Common myeloid progenitor, CD34-positive (primary cell): ENCODE measurements at places on chromosomes 2 and 18.

- DNase-seq, result no peak
Observed at GRCh38 chr2:172993931-172994717, 81.5 kb upstream of the MAP3K20 start.

DNA sequence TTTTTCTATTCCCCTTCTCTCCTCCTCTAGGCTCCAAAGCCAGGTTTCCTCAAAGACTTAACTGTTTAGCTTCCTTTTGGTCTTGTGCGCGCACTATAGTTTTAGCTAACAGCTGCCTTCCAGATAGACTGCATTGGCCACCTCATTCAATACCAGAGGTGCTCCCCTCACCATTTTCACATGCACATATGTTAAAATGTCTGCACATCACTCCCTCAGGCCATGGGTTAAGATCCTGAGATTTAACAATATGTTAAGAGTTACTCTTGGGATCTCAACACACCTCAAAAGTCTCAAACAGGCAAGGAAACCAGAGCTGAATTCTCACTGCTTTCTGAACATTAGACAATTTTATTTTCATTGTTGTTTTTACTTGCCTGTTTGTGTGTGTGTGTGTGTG is 80.8 kb upstream of the MAP3K20 start:
- DNase-seq, result no peak

DNA sequence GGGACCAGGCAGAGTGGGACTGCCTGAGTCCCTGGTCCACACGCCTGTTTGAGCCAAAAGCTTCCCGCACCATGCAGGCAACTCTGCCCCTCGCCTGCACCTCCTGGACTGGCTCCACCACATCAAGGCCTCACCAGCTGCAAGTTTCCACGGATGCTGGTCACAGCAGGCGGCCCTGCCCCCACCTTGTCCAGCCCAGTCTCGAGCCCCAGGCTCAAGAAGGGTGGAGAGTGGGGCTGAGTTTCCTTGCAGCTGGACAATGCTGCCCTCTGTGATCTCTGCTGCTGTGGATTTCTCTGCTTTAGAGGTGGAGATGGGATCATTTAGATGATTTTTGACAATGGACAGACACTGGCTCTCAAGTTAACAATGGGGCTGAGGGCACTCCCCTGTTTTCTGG is 74.9 kb downstream of the MTCL1 start:
- no peak for DNase-seq

DNA sequence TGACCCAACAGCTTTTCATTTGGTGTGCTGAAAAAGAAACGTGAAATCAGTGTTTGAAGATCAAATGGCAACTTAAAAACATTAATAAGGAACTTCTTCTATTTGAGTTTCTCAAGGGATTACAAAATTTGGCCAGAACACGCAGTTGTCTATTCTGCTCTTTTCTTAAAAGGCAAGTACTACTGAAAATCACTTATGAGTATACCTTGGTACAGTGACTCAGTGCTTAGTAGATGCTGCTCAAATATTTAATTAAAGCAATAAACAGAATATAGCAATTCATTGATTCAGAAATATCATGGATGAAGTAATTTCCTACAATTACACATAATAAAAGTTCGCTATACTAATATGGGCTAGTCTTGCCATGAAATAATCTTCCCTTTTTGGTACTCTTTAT is 38.2 kb upstream of the MCM6 start:
- no peak for DNase-seq

DNA sequence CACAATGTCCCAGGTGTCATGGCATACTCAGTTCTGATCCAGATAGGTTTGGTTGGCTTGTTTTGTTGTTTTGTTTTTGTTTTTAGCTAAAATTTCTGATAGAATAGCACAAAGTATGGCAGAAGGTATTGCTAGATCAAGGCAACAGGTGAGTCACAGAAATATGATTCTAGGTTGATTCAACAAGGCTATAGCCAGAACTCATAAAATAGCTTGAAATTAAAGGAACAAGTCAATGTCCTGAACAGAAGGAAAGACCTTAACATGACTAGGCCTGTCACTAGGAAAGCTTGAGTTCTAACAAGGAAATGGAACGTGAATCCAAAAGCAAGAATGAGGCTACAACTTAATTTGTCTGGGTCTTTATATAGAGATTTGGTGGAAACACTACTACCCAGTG is 157.1 kb downstream of the GALNT3 start:
- no peak for DNase-seq

- peak; percentile 87 for DNase-seq
Observed at GRCh38 chr2:241443486-241444223, 64.7 kb downstream of the STK25 start.
